DMS53 (cell line): ENCODE measurements at places on chromosomes 6 and 20.
A peak's percentile ranks its signal among the peaks of the same experiment; 100 is the strongest.

DNA sequence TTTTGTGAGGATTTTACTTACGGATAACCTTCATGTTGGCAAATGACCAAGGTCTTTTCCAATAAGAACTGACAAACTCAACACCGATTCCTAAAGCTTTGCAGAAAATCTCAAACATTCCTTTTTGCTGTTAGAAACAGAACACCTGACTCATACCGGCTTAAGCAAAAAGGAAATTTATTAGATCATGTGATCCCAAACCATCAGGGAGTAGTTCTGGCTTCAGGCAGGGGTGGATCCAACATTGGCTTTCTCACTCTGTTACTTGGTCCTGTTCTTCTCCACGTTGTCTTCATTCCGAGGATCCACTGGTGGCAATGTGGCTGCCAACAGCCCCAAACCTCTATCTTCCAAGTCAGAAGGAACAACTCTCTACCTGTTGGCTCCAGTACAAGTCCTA lies 95.9 kb upstream of the PMEPA1 start:
- no peak for DNase-seq

GRCh38 chr6:168293636-168294530 lies 25.7 kb downstream of the DACT2 start:
- no peak for DNase-seq

DNA sequence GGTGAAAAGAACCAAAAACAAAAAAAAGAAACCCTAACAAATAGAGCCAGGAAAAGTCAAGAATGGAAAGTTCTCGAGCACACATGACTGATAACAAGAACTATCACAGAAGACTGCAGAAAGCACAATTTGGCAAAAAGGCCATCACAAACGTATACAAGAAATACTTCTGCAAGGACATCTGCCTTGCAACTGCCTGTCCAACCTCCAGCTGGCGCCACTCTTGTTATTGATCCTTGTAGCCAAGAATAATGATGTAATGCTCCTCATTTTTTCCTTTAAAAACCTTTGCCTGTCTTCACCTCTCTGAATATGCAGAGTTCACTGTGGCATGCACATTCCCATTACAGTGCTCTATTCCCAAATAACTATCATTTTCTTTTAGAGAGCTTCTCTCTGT lies 87.9 kb upstream of the BMP5 start:
- DNase-seq: peak; percentile 60

DNA sequence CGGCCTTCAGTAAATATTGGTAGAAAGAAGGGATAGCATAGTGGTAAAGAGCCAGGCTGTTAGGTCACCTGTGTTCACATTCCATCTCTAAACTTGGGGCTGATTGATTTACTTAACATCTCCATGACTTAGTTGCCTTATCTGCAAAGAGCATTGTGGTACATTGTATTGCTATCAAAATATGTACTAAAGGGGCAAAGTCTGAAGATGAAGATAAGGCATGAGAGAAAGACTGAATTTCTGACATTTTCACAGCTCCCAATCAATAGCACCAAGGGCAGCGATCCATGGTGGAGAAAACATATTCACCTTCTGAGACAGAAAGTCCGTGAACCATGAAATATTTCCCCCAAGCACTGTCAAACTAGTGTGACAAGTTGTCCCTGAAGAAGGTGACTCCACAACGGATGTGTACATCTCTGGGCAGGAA lies 223.3 kb upstream of the STXBP5 start:
- no peak for DNase-seq

GRCh38 chr6:66173587-66173986 lies 466.6 kb upstream of the EYS start:
- peak; percentile 5 for DNase-seq

DNA sequence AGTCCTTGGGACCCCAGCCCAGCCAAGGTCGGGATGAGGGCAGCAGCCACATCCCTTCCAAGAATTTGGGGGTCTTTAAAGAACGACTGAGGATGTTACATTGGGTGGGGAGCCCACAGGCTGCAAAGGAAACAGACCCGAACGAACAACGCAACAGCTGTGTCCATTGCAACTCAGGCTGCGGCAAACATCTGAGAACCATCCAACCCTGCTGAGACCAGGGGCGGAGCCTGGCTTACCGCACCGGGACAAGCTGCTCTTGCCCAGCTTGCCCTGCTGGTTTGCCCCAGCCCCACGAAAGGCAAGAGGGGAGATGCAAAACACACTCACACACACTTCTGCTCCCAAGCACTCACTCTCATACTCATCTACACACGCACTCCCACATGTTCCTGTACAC lies 21.5 kb upstream of the TAF4 start:
- peak; percentile 50 for DNase-seq

DNA sequence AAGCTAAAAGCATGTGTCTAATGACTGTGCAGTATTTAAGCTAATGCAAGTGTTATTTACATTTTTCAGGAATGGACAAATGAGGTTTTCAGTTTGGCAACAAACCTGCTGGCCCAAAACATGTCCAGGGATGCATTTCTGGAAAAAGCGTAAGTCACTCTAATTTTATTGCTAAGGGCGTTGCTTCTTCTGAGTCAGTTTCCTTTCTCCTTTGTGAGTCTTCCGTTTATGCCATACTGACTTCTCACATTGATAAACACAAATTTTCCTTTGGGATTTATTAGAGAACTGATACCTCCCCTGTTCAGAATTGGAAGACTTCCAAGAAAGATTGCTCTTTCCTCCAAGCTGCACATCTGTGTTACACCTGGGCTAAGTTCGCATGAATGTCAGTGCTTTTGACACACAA lies 422.9 kb upstream of the PLCB4 start:
- no peak for DNase-seq

- DNase-seq: no peak
Measured at GRCh38 chr20:57582432-57583288, 21.8 kb downstream of the PCK1 start.

- DNase-seq: peak; percentile 82
Measured at GRCh38 chr6:44338228-44339122, 4.0 kb upstream of the SPATS1 start.

DNA sequence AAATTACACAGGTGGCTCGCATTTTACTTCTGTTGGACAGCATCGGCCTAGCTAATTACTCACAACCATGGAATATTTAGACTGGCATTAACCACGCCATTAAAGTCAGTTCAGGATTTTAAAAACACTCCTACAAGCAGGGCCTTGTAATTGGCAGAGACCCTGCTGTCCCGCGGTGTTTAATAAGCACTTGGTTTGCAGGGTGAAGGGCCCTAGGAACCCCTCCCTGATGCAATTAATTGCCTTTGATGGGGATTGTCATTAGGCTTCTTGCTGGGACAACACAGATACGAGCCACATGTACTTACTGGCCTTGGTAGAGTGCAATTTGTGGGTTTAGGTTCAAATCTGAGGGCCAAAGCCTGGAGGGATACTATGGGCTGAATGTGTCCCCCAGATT lies 7.8 kb upstream of the VSTM2L start:
- no peak for DNase-seq

GRCh38 chr20:13101706-13102105 lies 92.9 kb downstream of the SPTLC3 start:
- DNase-seq: no peak

DNA sequence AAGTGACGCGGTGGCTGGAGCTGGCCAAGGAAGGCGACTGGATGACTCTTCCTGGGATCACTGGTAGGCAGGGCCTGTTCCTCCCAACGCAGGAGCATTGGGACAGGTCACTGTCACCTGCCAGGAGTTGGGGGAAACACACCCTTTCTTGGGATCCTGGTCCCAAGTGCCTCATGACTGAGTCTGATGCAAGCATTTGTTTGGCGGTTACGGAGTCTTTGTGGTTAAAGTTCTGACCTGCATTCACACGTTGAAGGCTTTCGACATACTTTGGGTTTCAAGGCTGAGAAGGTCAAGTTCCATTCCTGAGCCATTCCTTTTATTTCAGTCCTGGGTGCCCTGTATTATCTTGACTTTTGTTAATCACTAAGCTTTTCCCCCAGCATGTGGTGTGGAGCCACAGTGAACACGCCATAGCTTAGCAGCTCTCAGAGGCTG lies 6.0 kb downstream of the PNLDC1 start:
- no peak for DNase-seq

- no peak for DNase-seq
Measured at GRCh38 chr6:29933955-29934354, 8.4 kb upstream of the HLA-A start.

DNA sequence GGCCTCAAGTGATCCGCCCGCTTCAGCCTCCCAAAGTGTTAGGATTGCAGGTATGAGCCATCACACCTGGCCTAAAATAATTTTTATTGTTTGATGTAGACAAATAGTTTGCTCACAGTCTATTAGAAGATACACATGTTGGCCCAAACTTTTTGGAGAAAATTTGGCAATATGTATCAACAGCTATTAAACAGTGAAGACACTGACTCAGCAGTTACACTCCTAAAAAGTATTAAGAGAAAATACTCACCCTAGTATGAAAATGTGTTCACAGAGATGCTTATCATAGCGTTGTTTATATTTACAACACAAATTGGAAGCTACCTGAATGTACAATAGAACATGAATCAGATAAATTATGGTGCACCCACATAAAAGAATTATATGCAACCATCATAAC lies 173.1 kb downstream of the WDR27 start:
- DNase-seq: no peak

- DNase-seq: no peak
Measured at GRCh38 chr20:38134427-38135270, 30.4 kb downstream of the TGM2 start.

- no peak for DNase-seq
Measured at GRCh38 chr20:4522310-4522709, 199.4 kb upstream of the PRND start.

DNA sequence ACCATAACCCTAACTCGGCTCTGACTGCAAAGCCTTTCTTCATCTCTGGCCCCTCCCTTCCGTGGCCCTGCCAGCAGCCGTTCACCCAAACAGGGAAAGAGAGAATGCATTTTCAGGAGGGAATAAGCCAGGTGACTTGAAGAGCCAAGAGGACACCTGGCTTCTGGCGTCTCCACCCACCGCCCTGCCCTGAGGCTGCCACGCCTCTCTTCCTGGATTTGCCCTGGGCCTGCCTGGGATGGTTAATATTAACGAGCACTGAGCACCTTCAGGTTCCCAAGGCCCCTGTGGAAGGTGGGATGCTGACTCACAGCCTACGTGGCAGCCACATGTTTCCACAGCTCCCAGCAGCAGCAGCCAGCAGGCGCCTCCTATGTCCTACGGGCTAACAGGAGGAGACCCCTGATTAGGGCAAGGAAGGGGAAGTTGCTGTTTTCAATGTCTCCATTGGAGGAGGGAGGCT lies 138.0 kb upstream of the RREB1 start:
- peak; percentile 98 for DNase-seq

- DNase-seq: no peak
Measured at GRCh38 chr20:10064611-10065010, 29.8 kb downstream of the ANKEF1 start.

DNA sequence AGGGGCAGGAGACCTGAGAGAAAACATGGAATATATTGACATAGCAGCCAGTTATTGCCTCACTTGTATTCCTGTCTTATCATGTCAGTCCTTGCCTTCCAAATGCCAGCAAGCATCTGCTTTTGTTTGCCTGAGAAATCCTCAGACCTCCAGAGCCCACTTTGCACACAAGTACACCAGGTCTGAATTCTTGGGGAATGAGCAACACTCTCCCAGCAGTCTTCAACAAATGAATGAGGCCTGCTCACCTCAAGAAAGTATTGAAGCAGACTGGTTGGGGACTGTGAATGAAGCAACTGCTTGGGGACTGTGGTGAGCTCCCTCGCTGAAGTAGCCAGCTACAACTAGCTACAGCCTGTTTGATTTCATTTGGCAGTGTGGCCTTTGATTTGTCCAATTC lies 172.8 kb upstream of the SPTLC3 start:
- DNase-seq: no peak

GRCh38 chr20:62875419-62876361 lies 14.1 kb upstream of the TCFL5 start:
- peak; percentile 98 for DNase-seq

DNA sequence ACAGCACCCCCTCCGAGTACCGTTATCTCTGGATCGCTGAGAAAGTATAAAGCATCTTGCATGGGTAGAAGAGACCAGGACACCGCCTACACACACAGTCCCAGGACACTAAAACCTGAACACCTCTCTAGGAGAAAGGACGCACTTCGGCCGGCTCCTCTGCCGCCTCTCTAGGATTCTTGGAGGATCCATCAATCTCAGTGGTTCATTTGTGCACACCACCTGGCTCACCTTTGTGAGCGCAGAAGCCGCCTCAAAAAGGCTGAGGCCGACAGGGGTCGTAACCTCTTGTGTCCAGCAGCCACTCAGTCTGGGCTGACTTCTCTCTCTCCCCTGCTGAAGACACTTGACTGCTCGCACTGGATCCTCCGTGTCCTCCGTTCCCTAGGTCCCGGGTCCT lies 13.5 kb downstream of the ZSCAN23 start:
- peak; percentile 43 for DNase-seq

DNA sequence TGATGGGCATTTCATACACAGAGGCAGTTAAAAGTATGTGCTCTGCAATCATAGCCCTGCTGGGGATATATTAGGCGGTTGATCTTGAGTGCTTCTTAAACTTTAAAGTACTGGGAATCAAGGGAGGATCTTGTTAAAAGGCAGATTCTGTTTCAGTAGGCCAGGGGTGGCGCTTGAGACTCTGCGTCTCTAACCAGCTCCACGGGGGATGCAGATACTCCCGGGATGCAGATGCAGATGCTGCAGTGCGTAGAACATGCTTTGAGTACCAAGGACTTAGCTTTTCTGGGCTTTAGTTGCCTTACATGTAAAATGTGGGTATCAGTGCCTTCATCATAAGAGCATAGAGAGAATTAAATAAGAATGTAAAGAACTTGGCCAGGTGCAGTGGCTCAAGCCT lies 44.4 kb upstream of the ENPP5 start:
- DNase-seq: no peak

DNA sequence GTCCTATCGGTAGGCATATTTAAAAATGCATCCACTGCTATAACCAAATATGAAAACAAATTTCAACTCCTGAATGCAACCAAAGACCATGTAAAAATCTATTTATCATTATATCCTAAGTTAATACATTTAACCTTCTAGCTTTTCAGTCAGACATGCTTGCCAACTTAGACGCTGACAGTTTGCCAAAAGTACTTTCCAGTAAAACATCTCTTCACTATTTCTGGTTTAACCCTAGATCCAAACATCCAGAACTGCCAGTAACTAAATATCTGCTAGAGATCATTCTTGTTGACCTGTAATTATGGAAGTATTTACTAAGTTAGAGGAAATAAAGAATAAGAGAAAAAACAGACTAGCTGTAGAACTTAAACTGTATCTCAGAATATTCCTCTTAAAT lies 210.2 kb upstream of the THEMIS start:
- DNase-seq: no peak
